ENCODE measurements at places on chromosomes 4 and X.

- no peak for DNase-seq
These were observed 32.8 kb downstream of the CEP44 start for GRCh38 chr4:174316546-174316945.

- DNase-seq: no peak
These were observed 361.9 kb downstream of the PCDH19 start for GRCh38 chrX:100048156-100048555.

DNA sequence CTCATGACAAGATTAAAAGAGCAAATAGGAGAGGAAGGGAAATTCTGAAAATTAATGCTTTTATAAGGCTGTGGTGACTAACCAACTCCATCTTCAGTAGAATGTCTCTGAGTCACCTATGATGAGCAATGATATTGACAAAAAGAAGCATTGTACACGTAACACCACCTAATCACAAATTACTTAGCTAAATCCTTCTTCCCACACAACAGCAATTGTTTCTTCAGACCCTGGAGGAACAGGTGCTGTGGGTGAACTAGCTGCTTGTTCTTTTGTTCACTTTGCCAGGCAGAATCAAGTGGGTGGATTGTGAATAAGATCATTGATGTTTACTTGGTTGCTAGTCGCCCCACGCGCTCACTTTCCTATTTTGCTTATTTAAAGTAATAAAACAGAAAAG, 315.5 kb downstream of the CAMK2D start:
- no peak for DNase-seq

DNA sequence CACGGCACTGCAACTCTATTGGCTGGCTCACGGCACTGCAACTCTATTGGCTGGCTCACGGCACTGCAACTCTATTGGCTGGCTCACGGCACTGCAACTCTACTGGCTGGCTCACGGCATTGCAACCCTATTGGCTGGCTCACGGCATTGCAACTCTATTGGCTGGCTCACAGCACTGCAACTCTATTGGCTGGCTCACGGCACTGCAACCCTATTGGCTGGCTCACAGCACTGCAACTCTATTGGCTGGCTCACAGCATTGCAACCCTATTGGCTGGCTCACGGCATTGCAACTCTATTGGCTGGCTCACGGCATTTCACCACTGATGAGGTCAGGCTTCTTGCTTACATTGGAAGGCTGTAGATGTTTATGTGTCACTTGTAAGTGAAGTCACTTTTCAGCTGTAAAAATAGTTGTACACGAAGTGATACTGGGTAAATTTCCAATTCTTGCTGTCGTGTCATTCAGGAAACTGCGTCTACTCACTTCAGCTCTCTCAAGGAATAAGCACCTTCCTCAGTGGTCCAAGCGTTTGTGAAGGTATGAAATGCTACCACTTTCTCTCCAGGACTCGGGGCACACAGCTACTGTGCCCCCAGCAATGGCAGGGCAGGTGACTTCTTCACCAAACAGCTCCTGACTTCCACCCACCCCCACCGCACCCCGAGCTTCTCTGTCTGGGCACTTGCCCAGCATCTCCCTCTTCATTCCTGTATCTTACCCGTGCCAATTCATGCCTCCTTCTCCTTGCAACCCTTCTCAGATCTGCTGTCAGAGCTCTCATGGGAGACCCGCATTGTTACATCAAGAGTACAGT, 141.3 kb downstream of the AFAP1 start:
- no peak for DNase-seq

GRCh38 chr4:64121803-64122202, 287.4 kb downstream of the TECRL start:
- DNase-seq: no peak

DNA sequence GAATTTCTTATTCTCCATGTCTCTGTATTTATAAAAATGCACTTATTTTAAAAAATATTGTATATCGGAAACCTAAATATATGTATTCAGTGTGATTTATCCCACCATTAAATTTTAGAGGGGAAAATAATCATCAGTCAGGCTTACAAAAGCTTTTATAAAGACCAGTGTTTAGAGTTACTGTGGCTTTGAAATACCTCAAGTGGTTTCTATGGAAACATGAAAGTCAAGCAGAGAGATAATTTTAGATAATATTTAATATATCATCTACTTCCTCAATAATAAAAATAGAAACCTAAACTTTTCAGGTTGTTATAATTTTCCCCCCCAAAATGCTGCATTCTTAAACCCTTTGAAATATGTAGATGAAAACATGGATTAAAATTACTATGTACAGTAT, 332.9 kb upstream of the PITX2 start:
- DNase-seq: no peak

GRCh38 chr4:189355590-189355989, 585.1 kb upstream of the FRG1 start:
- DNase-seq: no peak

DNA sequence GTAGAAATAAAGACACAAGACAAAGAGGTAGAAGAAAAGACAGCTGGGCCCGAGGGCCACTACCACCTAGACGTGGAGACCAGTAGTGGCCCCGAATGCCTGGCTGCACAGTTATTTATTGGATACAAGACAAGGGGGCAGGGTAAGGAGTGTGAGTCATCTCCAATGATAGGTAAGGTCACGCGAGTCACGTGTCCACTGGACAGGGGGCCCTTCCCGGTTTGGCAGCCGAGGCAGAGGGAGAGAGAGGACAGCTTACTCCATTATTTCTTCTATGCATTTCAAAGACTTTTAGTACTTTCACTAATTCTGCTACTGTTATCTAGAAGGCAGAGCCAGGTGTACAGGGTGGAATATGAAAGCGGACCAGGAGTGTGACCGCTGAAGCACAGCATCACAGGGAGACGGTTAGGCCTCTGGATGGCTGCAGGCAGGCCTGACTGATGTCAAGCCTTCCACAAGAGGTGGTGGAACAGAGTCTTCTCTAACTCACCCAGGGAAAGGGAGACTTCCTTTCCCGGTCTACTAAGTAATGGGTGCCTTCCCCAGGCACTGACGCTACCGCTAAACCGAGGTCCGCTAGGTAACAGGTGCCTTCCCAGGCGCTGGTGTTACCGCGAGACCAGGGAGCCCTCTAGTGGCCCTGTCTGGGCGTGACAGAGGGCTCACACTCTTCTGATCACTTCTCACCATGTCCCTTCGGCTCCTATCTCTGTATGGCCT, 44.9 kb downstream of the ZBTB49 start:
- DNase-seq: peak; percentile 66

DNA sequence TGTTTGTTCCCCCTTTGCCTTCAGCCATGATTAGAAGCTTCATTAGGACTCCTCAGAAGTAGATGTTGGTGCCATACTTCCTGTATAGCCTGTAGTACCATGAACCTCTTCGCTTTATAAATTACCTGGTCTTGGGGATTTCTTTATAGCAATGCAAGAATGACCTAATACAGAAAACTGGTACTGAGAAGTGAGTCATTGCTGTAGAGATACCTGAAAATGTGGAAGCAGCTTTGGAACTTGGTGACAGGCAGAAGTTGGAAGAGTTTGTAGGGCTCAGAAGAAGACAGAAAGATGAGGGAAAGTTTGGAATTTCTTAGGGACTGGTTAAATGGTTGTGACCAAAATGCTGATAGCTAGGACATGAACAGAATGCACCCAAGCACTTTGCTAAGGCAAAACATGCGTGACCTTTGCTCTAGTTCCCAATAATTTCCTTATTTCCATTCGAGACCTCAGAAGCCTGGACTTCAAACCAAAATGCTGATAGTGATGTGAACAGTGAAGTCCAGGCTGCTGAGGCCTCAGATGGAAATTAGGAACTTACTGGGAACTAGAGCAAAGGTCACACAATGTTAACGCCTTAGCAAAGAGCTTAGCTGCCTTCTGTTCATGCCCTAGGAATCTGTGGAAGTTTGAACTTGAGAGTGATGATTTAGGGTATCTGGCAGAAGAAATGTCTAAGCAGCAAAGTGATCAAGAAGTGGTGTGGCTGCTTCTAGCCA, 3.0 kb upstream of the USP46 start:
- DNase-seq: no peak

GRCh38 chrX:44312421-44312820, 31.1 kb downstream of the EFHC2 start:
- no peak for DNase-seq

- peak; percentile 53 for DNase-seq
These were observed 119.1 kb upstream of the OTUD4 start for GRCh38 chr4:145299380-145300076.

DNA sequence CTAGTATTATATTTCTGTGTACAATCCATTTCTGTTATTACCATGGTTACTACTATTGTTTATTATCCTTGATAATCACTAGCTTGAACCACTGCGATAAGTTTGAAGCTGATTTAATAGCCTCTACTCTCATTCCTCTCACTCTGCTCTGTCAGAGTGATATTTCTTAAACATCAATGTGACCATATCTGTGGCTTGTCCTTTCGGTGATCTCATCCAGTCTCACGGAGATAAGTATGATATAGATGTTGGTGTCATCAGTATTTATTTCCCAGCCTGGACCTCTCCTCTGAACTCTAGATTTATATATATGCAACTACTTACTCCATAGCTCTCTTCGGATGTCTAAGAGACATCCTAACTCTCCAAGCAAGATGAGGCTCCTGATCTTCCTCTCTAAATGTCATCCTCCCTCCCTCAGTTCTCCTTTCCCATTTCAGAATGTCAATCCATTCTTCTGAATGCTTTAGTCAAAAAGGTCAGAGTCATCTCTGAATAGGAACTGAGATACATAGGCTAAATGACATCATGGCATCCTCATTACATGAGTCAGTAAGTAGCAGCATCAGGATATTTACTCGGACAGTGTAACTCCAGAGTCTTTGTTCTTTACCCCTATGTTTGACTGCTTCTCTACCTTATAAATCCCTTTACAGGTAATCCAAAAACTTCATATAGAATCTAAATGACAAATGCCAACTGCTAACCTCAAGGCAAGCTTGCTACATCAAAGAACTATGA, 129.5 kb downstream of the PACRGL start:
- no peak for DNase-seq

DNA sequence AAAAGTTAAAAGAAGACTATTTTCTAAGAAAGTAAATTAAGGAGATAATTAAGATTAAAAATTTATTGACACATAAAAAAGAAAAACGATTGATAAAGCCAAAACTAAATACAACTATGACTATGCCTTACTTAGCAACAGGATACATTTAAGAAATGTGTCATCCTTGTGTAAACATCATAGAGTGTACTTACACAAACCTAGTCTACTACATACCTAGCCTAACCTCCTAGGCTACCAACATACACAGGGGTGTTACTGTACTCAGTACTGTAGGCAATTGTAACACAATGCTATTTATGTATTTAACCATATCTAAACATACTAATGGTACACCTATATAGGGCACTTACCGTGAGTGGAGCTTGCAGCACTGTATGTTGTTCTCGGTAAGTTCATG, 108.3 kb downstream of the ANXA10 start:
- DNase-seq: no peak

GRCh38 chrX:123588723-123589122, 144.1 kb downstream of the THOC2 start:
- DNase-seq: no peak

DNA sequence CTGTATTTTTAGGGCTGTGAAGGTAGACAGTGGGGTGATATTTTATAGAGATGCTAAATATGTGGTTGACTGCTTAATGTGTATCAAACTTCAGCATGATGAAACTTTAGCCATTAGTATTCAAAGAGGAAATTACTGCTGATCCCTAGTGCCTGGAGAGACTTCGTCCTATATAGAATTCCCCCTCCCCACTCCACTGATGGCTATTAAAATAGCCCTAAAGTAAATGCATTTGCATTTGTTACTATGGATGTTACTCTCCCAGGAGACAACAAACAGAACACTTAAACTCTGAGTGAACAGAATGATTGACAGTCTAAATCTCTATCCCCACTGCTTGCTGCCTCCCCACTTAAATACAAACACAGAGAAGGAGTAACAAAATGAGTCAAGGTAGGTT, 39.1 kb downstream of the ADGRL3 start:
- DNase-seq: no peak

GRCh38 chrX:139883984-139884383, 48.9 kb downstream of the ATP11C start:
- no peak for DNase-seq

GRCh38 chrX:15430584-15430983, 46.4 kb upstream of the VEGFD start:
- no peak for DNase-seq

DNA sequence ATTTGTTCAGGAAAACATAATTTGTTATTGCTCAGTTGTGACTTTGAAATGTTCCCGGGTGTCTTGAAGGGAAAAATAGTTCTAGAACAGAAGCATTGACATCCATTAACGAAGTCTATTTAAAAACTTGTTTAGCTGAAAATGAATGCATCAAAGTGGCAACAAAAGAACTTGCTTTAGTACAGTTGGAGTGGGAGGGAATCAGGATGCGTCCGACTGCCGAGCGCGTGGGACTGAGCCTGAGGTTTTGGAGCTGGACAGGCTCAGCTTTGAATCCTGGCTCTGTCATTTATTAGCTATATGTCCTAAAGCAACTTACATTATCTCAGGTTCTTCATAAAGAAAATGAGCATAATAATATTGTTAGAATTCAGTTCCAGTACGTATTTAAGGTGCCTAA, 9.0 kb upstream of the ERVMER34-1 start:
- no peak for DNase-seq

DNA sequence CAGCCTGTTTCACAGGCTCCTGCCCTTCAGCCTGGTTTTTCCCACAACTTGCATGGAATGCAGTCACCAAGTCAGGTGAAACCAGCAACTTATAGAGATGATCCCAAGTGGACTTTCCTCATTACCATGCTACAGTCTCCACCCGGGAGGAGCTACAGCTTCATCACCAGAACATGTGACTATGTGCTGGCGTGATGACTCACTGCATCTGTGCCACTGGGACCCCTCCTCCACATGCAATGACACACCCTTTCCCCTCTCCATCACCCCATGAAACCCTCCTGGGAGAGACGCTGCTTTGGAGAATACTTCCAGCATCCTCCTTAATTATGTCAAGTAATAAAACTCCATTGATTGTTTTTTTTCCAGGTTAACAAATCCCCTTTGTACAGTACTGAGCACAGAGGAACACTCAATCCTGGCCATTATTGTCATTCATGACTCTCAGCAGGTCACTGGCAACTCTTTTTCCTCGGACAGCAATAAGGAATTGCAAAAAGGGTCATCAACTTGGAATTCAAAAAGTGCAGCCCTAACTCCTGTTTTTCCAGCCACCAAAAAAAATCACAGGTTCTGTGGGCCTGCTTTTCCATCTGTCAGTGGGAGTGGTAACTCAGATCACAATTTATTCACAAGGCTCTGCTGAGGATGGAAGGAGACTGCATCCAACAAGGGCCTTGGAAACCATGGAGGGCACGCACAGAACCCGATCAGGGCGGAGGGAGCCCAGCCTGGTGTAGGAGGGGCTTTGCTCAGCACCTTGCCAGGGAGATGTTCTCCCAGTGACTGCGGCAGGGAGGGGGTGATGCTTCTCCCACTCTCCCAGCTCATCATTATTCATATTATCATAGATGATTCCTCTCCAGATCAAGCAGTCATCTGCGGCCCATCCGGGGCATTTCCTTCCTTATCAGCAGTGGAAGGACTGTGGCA, 17.4 kb downstream of the QDPR start:
- DNase-seq: peak; percentile 73

GRCh38 chr4:17535242-17535641, 20.3 kb downstream of the CLRN2 start:
- DNase-seq: no peak
